ENCODE measurements at places on chromosomes 5 and 9.

GRCh38 chr9:122016309-122016708 lies 76.8 kb downstream of the TTLL11 start:
- no peak for DNase-seq

GRCh38 chr5:112390327-112390726 lies 28.8 kb downstream of the EPB41L4A start:
- DNase-seq: no peak

GRCh38 chr9:113621309-113621791 lies 157.8 kb downstream of the RGS3 start:
- DNase-seq: no peak

GRCh38 chr9:27864644-27865438 lies 291.6 kb upstream of the C9orf72 start:
- no peak for DNase-seq

- no peak for DNase-seq
Observed at GRCh38 chr5:137346281-137346680, 152.8 kb downstream of the SPOCK1 start.
